Activated CD4-positive, alpha-beta T cell treated with anti-CD3 and anti-CD28 coated beads for 48 hours (primary cell): ENCODE measurements at places on chromosomes 12 and 14.

DNA sequence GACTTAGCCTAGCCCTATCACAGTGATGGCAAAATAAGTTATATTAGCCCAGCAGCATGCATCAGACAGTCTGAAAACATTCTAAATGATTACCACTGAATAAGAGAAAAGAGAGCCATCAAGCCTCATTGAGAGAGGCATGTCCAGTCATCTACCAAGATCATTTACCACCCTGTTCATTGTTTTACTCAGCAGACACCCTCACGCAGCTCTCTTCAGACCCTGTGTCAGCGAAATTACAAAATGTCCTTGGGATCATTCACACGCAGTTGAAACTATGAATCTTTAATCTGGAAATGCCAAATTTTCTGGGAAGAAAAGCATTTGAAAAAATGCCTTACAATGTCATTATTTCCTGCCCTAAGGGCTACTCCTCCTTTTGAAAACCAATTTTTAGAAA, 89.5 kb downstream of the PTPRO start:
- DNase-seq, result no peak

DNA sequence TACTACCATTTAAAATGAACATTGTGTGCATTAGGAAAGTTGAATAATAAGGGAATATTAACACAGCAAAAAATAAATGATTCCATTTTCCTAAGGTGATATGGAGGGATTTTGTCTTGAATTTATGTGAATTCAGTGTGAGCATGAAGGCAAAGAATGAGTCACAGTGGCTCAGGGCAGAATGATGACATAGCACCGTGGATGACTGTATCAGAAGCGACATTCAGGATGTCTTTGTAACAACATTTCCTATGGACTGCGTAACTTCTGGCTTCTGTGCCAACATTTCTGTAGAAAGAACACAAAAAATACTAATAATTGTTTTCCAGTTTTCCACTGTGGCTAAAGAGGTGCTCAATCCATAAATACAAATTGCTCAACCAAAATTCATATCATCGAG, 54.6 kb downstream of the TTC8 start:
- no peak for DNase-seq

- no peak for DNase-seq
Measured at GRCh38 chr14:76045773-76046172, 60.2 kb downstream of the IFT43 start.

DNA sequence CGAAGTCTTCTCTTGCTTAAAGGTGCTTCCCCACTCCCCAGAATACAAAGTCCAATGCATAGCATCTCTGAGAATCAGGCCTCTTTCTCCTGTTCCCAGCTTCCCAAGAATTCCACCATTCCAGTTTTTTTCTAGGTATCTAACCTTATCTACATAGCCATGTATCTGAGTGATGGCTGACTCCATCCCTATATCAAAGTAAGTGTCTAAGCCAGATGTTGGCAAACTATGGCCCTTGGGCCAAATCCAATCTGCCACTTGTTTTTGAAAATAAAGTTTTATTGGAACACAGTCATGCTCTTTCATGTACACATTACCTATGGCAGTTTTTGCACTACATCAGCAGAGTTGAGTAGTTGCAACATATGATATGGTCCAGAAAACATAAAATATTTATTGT, 129.6 kb downstream of the LLPH start:
- no peak for DNase-seq

- peak; percentile 44 for DNase-seq
Measured at GRCh38 chr14:100446572-100446971, 123.4 kb downstream of the SLC25A47 start.

DNA sequence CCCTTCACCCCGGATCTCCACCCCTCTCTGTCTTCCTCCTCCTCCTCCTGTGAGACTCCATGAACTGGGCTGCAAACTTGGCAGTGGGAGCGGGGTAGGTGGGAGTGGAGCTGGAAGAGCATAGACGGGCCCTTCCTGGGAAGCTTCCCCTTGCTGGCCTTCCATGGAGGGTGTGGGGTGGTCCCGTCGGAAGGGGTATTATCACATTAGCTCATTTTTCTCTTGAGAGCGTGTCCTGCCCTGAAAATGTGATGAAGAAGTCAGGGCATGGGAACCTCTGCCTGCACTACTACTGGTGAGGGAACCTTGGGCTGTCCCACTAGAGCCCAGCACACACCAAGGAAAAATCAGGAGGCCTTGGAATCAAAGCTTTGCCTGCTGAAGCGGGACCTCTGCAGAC, 66.5 kb downstream of the CACNA1C start:
- DNase-seq, result no peak

GRCh38 chr14:72926292-72927028, at the start of gene DCAF4:
TSS of gene DCAF4 (plus strand) at chr14:72926464. CDS start at chr14:72937979, 11,515 bp downstream.
- peak; percentile 96 for DNase-seq

GRCh38 chr12:105783983-105784947, 354.5 kb downstream of the NUAK1 start:
- no peak for DNase-seq

DNA sequence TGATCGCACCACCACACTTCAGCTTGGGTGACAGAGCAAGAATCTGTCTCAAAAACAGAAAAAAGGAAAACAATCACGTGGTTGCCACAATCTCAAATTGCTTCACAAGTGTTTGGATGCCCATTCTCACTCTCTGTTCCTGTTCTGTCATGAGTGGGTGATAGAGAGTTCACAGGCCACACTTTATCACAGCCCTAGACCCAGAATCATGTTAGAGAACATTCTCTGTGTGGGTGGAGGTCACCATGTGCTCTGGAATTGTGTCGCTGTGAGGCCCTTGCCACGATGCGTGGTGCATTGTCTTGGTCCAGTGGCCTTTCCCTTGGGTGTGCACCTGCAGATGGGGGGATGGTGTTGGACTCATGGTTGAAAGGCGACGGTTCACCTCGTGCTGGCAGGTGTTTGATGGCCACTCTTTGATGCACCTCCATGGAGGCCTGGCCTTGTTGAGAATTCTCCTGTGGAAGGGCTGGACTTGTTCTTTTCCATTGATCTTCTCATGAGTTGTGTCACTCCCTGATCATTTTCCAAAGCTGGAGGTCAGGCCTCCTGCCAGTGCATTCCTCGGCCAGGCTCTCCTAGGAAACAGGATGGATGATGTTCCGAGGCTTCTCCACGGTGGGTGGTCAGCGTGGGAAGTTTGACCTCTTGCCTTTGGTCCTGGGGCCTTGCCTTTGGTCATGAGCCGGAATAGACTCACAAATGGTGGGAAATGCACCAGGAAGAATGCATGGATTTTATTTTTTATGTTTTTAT, 91.9 kb downstream of the SLC24A4 start:
- DNase-seq, result no peak

DNA sequence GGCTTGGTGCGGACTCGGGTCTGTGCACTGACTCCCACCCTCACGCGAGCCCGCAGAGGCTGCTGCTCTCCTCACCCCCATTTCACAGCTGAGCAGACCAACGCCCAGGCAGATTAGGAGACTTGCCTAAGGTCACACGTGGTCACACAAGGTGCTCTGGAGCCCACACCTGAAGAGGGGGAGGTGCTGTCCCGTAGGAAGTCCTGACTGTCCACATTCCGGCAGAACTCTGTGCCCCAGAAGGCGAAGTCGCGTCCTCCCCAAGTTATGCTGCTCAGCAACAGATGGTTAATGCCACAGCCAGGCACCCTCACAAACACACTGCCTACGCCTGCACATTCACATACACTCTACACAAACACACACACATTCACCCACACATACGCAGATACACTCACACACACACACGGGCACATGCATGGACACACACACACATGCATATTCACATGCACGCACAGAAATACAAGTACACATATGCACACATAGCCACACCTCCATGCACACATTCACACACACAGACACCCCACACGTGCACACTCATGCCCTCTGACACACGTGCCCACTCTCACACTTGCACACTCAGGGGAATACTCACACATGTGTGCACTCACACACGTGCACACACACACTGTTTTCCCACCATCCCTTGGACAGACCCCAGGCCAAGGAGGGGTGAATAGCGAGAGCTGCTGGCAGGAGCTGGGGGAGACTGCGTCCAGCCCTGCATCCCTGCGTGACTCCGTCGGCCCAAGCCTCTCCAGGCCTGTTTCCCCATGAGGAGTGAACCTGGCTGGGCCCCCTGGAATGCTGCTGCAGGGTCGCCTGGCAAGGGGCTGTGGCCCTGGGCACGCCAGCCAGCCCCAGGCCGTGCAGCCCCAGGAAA, 4.1 kb downstream of the C14orf180 start:
- no peak for DNase-seq

GRCh38 chr12:85872497-85873091, 1.5 kb upstream of the NTS start:
- no peak for DNase-seq

DNA sequence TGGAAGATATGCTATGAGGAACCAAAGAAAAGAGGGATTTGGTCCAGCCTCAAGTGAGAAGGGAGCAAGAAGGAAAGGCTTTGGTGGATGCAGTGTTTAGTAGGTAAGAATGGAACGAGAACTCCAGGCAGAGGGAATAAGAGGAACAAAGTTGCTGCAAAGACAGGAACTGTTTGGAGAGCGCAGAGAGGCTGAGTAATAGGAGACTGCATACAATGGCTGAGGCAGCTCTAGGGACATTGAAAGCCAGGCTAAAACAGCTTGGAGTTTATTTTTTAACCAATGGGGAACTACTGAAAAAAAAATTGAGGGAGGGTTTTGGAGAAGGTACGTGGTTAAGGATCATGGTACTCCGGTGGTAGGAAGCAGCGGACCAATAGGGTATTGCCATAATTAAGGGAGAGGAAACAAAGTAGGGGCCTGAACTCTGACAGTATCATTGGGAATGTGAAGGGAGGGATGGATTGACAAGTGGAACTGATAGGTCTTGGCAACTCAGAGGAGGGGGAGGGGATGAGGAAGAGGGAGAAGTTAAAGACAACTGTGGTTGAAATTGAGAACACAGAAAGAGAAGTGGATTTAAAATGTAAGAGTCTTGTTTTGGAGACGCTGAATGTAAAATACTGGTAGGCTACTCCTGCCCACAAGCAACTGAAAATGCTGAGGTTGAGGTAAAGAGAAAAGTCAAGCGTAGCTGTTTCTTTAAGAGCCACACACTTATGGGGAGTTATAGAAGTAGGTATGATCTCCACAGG, 4.8 kb downstream of the ASCL4 start:
- no peak for DNase-seq

- DNase-seq, result peak; percentile 70
Measured at GRCh38 chr12:94941440-94941862, 62.0 kb downstream of the NDUFA12 start.

DNA sequence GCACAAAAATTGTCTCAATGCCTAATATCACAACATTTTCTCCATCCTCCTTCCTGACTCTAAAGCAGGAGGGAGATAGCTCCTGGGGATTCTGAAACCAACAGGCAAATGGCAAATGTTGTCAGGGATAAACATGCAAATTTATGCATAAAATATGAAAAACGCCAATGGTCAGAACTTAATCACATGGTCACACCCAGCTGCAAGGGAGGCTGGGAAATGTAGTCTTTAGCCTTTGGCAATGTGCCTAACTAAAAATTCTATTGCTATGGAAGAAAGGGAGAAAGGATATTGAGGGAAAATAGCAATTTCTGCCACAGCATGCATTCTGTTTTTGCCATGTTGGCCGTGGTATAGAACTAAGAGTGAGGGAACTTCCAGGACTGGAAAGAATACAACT, 11.7 kb upstream of the OASL start:
- no peak for DNase-seq

DNA sequence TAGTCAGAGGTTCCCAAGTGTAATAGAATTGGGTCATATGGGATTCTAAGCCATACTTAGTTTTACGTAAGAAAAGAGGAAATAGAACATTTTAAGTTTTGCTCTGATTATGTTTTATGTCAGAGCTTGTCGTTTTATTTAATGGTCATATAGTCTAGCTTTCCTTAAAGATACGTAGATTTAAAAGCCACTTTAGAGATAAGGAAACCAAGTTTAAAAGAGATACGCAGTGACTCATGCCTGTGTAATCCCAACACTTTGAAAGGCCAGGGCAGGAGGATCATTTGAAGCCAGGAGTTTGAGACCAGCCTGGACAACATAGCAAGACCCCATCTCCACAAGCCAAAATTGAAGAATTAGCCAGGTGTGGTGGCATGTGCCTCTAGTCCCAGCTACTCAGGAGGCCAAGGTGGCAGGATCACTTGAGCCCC, 19.5 kb downstream of the MAPK1IP1L start:
- no peak for DNase-seq

- no peak for DNase-seq
Measured at GRCh38 chr14:81571437-81571836, 37.8 kb upstream of the SEL1L start.

DNA sequence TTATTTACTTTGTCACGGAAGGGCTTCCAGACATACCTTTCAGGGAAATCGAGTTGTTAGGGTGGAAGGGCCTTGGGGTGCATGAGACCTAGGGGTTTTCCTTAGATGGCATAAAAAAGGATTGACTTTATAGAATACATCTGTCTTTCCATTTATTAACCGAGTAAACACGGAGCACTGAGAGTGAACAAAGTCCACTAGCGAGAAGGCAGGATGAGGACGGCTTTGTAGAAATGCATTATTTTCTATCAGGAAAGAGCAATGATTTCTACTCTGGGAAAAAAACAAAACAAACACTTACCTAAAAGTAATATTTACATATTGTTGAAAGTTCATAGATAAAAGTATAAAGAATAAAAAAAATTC, 91.8 kb downstream of the RCOR1 start:
- DNase-seq, result no peak

DNA sequence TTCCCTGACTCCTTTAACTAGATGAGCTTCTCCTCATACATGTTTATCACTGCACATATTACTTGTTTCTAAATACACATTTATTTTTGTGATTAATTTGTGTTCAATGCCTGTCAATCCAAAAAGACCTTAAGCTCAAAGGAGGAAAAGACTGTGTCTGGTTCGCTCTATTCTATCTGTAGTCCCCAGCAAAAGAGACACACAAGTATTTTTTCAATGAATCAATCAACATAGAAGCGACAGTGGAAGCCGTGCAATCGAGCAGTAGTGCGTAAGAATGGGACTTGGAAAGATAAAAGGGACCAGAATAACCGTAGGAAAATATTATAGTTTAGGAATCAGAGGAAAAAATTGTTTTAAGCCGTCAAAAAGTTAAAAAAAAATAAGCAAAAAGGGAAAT, 951 bp downstream of the WDHD1 start:
- no peak for DNase-seq

DNA sequence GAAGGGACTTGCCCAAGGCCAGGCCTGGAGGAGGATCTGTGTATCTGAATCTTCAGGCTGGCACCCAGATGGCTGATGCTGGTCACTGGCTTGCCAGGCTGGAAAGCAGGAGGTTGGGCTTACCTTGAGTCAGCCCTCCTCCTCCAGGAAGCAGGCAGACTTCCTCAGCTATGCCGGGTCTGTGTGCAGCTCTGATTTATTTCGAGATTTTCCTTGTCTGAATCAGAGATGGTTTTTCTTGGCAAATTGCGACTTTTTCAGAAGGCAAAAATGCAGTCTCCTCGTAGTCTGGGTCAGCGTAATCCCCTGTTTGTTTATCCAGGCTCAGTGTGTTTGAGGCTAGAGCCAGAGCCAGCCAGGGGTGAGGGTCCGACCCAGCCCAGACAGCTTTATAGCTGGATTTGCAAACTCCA, 48.9 kb downstream of the SMOC1 start:
- DNase-seq, result no peak

DNA sequence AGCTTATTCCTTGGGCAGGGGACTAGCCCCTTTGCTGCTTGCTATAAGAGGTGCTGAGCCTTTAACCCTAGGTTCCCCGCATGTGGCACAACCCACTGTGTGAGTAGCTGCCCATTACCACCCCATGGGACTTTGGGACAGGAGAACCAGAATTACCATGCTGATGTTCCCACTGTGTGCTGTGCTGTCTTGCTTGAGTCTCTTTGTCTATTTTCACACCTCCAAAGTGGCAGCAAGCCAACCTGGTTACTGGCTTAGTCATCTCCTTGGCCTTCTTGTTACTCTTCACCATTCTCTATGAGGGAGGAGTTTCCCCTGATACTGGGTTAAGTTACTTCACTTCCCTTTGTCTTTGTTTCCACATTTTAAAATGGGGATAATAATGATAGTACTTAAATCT, 73.4 kb upstream of the ETV6 start:
- DNase-seq, result peak; percentile 65
